ENCODE measurements at places on chromosomes 5 and 9. TPM values are rescaled to one million over a fixed set of nuclear protein-coding genes. Genes with fewer than 3 reads are reported as not detected.

Gene ORM2
- total RNA-seq, result not detected

Gene ARHGEF28
- 44.7 TPM for total RNA-seq

Gene TLR4
- total RNA-seq, result 0.26 TPM

Gene STK32A
- total RNA-seq, result 5.5 TPM

Gene CD74
- total RNA-seq, result 3.8 TPM

Gene RORB
- under 0.01 TPM for total RNA-seq

Gene PRR7
- 5.0 TPM for total RNA-seq

Gene CCIN
- total RNA-seq, result not detected

DNA sequence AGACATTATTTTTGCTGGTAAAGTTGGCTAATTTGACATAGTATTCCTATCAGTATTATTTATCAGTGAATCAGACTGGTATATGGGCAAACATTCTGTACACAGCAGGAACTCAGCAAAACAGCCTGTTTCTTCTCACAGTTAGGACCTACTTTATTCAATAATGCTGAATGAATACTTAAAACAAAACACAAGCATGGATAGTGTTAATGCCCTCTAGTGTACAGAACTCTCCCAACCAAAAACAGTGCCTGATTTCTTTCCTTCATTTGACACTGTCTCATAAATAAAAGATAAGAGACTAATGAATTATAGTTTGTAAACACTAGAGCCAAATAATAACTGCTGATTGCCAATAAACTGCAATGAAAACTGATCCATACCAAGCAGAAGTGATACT lies 1113.3 kb downstream of the PTPRD start:
- no peak for DNase-seq

DNA sequence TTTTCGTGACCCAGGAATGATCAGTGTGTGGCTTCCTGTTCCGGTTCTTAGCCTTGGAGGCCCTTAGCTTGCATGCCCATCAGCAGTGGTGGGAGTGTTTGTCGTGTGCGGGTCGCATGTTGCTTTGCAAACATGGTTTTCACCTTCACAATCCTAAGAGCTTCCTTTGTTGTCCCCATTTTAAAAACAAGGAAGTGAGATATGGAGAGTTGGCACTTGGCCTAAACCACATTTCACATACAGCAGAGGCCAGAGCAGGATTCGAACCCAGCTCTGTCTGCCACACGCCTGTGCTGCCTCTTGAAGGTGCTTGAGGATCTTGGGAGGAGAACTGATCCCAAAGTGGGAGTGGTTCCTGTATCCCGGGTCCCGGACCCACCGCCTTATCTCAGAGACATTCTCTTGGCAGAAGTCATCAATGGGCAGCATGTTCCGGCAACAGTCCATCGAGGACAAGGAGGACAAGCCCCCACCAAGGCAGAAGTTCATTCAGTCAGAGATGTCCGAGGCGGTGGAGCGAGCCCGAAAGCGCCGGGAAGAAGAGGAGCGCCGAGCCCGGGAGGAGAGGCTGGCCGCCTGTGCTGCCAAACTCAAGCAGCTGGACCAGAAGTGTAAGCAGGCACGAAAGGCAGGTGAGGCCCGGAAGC lies 38.2 kb upstream of the POMT1 start:
- no peak for DNase-seq

DNA sequence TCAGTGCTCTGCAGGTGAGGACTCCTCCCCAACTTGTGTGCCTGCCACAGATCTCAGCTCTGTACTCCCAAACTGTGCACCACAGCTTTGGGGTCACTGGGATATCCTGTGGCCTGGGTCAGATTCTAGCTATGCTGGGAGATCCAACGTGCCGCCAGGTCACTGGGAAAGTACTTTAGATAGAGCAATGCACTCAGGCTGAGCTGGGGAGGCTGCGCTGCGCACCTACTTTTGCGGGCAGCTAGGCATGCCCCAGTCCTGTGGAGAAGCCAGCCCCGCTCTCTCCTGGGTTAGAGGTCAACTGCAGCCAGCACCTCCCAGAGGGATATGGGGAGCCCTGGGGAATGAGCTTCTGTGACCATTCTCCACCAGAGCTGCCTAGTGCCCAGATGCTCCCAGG lies 552.1 kb upstream of the CDH9 start:
- DNase-seq, result no peak

GRCh38 chr5:103216137-103216536 lies 42.4 kb upstream of the MACIR start:
- DNase-seq, result no peak

DNA sequence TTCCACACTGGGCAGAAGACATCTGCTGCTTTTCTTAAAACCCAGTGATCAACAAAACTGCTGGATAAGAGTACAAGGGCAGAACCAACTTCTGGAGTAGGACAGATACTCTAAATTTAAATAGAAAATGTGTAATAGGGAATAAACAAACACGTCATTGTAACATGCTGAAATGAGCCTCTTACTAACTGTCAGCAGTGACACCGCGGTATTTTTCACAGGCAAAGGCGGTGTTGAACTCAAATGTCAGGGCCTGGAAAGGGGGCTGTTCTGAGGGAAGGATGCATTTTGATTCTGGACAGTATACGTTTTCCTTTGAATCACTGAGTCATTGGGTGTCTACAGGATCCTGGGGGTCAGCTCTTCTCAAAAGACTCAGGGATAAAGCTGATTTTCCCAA lies 73.5 kb downstream of the OTULIN start:
- no peak for DNase-seq

- no peak for DNase-seq
Measured at GRCh38 chr5:111070272-111071134, 1.0 kb upstream of the TSLP start.

- DNase-seq, result no peak
Measured at GRCh38 chr5:138945421-138946240, 70.5 kb upstream of the LRRTM2 start.

DNA sequence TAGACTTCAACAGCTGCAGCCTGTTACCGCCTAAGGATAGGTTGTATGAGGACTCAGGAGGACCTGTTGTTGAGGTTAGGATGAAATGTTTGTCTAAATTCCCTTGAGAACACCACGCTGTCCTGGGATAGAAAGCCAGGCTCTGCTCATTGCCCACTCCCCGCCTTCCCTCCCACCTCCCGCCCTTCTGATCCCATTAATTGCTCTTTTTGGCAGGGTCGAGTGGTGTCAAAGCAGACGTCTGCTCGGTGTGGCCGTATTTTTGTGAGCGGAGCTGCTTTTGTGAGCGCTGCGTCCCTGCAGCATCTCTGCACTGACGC lies 62.3 kb downstream of the SPATA31C2 start:
- no peak for DNase-seq

DNA sequence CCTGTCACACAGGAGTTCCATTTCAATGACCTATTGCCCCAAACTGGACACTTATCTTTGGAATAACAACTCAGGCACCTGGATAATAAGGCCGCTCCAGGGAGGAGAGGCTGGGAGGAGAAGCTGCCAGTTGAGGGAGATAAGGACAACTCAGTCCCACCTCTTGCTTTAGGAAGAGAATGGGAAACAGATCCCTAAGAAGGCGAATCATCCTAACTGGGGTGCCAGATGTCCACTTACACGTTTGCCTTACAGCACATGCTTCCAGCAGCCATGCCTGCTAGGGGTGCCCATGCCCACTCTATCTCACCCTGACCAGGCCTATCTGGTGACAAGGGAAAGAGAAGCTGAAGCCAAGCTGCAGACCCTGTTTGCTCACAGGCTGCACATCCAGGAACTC lies 6.5 kb downstream of the HK3 start:
- DNase-seq, result no peak

- peak; percentile 95 for DNase-seq
Measured at GRCh38 chr5:159838551-159839222, 77.6 kb upstream of the ADRA1B start.

GRCh38 chr9:122254761-122255160 lies 9.9 kb downstream of the RBM18 start:
- DNase-seq, result no peak

GRCh38 chr5:167853421-167853820 lies 438.0 kb upstream of the WWC1 start:
- DNase-seq, result no peak

DNA sequence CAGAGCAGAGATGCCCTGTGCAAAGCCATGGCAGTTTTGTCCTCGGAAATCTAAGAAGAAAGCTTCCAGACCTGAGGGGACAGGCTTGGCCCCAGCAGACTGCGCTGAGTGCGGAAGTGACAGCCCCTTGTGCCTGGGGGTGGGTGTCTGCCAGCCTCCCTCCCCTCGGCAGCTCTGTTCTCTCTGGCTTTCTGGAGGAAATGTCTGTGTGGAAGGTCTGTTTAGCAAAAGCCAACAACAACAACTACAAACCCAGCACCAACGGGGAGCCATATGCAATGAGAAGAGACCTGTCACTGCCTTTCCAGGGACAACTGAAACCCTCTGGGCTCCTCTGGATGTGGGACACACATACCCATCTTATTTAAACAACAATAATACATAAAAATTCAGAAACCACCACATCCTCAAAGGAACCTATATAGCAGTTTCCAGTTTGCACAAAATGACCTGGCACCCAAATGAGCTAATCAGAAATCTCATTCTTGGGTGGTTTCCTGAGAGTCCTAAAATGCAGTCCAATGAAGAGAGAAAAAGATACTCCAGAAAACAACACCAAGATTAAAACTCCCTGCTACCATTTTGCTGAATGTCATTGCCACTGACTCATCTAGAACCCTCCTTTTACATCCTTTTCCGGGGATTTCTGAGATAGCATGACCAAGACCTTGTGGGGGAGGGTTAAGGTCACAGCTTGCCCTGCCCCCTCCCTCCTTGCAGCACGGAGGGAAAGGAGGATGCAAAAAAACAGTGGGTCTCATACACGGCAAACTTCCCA lies 97.7 kb downstream of the AK8 start:
- DNase-seq, result no peak

GRCh38 chr9:121878271-121878822 lies 214.8 kb downstream of the TTLL11 start:
- no peak for DNase-seq

- no peak for DNase-seq
Measured at GRCh38 chr5:150398722-150399523, 13.8 kb downstream of the CD74 start.

DNA sequence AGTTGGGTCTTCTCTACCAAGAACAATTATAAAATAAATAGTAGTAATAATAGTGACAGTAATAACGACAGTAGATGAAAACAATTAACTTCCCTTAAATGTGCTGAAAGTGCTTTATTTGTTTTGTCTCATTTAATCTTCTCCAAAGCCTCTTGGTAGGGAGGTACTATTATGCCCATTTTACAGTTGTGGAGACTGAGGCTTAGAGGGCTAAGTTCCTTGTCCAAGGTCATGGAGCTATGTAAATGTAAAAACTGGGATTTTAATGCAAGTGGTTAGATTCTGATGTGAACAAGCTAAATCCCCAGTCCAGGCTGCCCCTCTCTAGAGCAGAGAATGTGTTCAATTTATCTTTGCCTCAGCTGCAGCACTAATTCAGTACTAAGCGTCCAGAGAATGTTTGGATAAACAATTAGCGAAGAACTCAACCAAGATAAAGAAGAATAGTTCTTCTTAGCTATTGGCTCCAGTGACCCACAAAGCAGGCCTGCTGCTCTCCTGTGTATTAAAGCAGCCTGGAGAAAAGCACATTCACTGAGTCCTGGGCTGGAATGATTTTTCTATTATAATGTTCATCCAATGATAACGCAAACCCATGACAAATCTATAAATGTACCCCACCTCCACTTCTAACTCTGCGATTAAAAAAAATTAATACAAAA lies 68.8 kb downstream of the NPR3 start:
- no peak for DNase-seq

- DNase-seq, result no peak
Measured at GRCh38 chr5:30042677-30043076, 1150.8 kb upstream of the CDH6 start.

DNA sequence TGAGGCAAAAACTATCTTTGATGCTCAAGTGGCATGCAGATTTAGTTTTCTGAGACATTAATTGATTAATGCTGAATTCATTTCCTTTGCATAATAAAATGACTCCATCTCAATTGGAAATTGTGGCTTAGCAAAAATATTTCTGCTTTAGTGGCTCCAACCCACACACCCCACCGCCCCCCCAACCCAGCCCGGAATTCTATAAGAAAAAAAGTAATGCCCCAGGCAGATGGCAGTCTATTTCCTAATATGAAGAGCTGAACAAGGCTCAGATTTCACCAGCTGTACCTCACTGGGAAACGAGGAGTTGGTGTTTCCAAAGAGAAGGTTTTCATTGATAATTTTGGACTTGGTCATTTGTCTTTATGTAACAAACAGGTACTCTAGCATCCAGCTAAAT lies 182.1 kb downstream of the FBN2 start:
- no peak for DNase-seq

- DNase-seq, result no peak
Measured at GRCh38 chr9:116020146-116020545, 133.4 kb upstream of the PAPPA start.

Measured in bronchial epithelial cell (primary cell).